GM20000 (cell line): ENCODE measurements at places on chromosomes 7 and 10.

DNA sequence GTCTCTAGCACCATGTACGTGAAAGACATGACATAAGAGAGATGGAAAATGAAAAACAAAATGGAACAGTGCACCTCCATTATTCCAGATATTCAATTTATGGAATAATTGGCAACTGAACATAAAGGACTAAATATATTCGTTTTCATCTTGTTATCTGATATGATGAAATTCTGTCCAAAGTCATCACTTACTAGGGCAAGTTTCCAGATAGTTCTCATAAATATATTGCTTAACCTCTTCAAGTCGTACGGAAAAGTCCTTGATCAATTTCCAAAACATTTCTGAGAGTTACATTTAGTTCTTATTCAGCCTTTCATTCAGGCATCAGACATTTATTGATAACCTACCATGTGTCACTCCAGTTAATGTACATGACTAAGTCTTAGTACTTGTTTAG lies 185.2 kb downstream of the HGF start:
- no peak for DNase-seq

DNA sequence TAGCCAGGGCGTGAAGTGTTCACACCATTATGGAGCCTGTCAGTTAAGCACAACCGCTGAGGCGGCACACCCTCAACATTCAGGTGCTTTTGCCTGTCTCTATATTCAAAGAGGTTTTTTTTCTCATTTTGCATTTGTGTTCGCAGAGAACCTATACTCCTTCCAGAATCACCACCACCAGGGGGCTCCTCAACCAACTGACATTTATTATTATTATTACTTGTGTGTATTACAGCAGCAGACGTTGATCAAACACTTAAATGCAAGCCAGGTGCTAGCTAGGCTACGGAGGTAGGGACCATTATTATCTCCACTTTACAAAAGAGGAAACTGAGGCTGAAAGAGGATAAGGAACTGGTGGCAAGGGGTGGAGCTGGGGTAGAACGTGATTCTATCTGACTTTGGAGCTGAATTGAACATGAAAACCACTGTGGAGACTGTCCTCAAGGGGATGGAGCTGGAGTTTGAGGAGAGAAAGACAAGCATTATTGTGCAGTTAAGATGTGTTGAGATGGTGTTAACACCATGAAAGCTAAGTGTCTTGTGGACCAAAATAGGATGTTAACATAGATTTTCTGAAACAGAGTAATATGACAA lies 133.8 kb upstream of the PLXNA4 start:
- no peak for DNase-seq

- peak; percentile 99 for DNase-seq
Measured at GRCh38 chr10:129466703-129467358, at the start of gene MGMT. Gene MGMT, plus strand, starts transcription at chr10:129467241.

- DNase-seq: no peak
Measured at GRCh38 chr7:116101704-116102103, 71.1 kb upstream of the TFEC start.

DNA sequence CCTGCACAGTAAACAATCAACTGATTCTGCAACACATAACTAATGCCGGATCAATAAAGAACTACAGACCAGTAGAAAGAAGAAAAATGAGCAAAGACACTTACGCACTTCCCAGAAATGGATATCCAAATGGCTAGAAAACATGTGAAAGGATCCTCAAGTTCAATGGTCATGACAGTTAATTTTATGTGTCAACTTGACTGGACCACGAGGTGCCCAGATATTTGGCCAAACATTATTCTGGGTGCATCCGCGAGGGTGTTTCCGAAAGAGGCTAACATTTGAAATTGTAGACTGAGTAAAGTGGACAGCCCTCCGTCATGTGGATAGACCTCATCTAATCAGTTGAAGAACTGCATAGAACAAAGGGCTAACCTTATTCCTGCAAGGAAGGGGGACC lies 102.0 kb downstream of the SFMBT2 start:
- no peak for DNase-seq

DNA sequence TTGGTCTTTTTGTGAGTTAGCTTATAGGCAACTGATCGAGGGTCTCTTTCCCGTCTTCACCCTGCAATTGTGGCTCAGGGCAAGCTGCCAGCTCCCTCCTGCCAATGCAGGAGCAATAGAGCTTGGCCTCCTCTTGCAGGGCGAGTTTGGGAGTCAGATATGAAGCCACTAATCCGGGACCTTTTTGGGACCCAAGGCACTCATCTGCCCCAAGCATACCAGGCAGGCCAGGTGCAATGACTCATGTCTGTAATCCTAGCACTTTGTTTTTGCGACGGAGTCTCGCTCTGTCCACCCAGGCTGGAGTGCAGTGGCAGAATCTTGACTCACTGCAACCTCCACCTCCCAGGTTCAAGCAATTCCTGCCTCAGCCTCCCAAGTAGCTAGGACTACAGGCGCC lies 21.1 kb downstream of the LIMK1 start:
- DNase-seq: no peak

GRCh38 chr7:106765727-106766355 lies 99.2 kb upstream of the PIK3CG start:
- DNase-seq: no peak

GRCh38 chr10:25048450-25048849 lies 32.0 kb downstream of the THNSL1 start:
- no peak for DNase-seq

- DNase-seq: no peak
Measured at GRCh38 chr10:25117757-25118156, 57.0 kb upstream of the GPR158 start.

DNA sequence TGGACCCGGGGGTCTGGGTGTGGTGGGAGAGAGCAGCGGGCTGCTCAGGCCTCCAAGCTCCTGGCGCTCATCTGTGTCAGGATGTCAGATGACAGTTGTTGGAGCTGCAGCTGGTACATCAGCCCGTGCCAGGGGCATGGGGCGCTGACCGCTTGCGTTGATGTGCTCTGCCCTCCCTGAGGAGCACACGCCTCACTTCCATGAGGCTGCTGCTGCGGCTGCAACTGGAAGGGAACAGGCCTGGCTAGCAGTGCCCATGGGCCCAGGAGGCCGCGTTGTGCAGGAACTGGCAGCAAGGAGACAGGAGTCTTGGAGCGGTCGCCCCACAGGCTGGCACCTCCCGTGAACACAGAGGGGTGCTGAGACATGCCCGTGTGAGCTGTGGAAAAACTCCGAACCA lies 361.3 kb upstream of the MKI67 start:
- no peak for DNase-seq

GRCh38 chr10:22250897-22251660 lies 33.3 kb upstream of the EBLN1 start:
- peak; percentile 24 for DNase-seq

DNA sequence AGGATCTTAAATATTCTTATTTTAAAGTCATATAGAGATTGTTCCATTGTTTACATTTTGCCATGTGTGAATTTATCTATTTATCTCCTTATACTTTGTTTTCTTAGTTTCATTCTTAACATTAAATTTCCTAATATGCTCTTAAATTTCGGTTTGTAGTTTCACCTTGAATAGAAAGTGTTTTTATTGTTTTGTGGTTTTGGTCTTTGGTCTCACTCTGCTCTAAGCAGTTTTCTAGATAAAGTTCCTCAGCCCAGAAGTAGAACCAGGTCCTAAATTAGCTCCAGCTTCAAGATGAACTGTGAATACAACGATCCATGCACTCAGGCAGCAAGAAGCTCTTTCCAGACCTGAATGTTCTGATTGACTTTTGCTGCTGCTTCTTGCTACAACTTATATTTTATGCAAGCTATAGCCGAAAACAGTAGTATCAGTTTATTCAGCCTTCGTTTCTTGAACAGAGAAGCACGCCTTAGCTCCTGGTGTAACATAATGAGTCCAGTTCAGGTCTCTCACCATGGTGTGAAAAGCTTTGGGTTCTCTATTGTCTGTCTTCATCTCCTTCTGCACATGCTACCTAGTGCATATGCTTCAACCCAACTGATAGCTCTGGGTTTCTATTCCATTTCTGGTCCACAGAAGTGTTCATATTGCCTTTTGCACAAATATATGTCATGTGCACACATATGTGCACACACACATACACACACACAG lies 95.3 kb downstream of the SEM1 start:
- peak; percentile 6 for DNase-seq

- no peak for DNase-seq
Measured at GRCh38 chr10:19158358-19158757, 109.8 kb downstream of the MALRD1 start.

DNA sequence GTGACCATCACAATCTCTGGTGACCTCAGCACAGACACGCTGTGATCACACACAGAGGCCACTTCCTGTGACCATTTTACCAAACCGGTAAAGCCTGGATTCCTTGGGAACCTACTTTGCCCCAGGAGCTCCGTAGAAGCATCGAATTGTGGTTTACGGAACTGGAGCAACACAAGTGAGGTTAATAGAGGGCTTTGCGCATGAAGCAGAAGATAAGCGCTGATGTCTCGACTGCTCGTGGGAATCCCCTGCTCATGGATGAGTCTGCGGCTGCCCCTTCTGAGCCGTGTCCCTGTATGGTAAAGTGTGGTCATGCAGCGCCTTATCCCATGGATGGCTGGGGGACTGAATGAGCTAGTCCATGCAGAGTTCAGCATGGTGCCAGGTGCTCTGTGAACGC lies 53.6 kb downstream of the VIPR2 start:
- DNase-seq: no peak

- DNase-seq: no peak
Measured at GRCh38 chr10:110851020-110851612, 20.6 kb upstream of the PDCD4 start.

GRCh38 chr10:80015911-80016830 lies 62.3 kb upstream of the TMEM254 start:
- no peak for DNase-seq

GRCh38 chr7:135901585-135902540 lies 75.3 kb downstream of the MTPN start:
- DNase-seq: no peak

DNA sequence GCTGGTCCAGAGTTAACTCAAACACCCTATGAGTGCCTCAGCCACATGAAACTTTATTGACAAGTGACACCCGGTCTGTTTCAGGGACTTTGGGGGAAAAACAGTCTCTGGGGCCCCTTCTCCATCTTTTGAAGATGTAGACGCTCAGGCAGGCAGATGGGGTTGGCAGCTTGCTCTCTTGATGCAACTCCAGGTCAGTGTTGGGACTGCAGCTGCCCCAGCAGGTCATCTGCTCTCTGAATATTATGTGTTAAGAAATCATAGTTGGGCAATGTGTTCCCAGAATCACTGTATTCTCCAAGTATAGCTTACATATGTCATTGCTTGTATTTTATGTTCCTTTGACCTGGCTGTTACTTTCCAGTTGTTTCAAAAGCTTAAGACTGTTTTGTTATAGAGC lies 544.9 kb upstream of the MGMT start:
- DNase-seq: no peak

DNA sequence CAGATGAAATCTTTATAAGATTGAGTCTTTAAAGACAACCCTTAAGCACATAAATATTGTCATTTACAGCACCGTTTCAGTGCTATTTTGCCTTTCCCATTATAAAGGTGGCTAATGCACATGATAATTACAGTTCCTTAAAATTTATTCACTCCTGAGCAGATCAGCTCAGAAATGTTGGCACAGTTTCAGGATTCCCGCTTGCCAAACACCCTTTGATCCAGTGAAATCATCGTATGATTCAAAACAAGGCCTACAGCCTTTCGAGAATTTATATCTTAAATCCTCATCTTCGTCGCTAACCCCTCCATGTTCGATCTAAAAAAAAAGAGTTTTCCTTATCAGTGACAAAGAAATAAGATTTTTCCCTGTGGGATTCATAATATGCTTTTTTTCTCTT lies 14.1 kb upstream of the SOSTDC1 start:
- no peak for DNase-seq

GRCh38 chr10:84842593-84842992 lies 514.2 kb downstream of the CCSER2 start:
- DNase-seq: no peak

DNA sequence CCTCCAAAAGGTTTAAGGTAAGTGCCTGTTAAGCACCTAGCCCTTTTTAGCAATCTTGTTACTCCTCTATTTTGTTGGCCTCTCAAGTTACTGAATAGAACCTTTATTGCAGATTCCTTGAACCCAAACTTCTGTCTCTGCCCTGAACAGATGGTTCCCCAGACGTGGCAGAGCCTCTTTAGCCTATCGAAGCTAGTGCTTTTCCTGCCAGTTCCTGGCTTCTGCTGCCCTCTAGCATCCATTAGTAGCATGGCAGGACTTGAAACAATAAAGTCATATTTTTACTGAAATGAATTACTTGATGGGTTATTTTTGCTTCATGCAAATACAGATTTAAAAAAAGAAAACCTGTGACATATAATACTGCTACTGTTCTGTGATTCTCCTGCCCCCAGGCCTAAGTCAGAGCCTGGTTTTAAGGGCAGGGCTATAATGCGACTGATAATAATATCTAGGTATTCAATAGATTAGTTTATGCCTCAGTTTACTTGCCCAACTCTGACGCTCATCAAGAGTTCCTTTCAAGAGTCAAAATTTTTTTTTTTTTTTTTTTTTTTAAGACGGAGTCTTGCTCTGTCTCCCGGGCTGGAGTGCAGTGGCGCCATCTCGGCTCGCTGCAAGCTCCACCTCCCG lies 84.3 kb upstream of the PHF14 start:
- peak; percentile 62 for DNase-seq

GRCh38 chr10:61076572-61077114 lies 132.7 kb upstream of the RHOBTB1 start:
- DNase-seq: no peak

GRCh38 chr7:159098811-159099655 lies 45.6 kb downstream of the VIPR2 start:
- DNase-seq: no peak

- peak; percentile 34 for DNase-seq
Measured at GRCh38 chr7:146090023-146090645, 26.5 kb upstream of the CNTNAP2 start.

GRCh38 chr10:119225083-119225658 lies 17.8 kb downstream of the GRK5 start:
- no peak for DNase-seq

GRCh38 chr7:6438427-6438826 lies 9.3 kb downstream of the DAGLB start:
- DNase-seq: no peak

DNA sequence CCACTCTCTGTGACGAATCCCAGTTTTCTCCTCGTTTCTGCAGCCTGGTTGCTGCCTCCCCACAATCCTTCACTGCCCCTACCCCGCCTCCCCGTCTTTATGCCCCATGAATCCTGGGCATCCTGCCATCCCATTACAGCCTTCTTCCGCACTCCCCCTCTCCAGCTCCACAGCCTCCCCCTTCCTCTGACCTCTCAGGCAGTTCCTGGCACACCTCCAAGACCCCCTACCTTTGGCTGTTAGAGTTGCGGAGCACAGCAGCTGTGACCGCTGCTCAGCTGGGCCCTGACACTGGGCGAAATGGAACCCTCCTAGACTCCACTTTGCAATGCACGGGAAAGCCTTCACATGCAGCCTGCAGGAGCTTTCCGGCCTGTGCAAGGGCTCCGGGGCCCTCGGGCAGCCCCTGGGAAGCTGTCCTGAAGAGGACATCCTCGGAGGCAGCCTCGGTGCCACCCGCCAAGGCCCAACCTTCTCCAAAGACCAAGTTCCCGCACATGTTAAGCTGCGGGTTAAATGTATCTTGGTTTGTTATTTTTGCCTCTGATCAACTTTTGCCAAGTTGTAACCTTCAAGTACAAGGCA lies 400.7 kb upstream of the MKI67 start:
- DNase-seq: no peak

- DNase-seq: no peak
Measured at GRCh38 chr7:144428431-144428830, 24.9 kb upstream of the NOBOX start.
